ENCODE measurements at places on chromosomes 5 and 9.

- no peak for DNase-seq
These were observed 41.1 kb downstream of the NDUFS4 start for GRCh38 chr5:53601570-53601969.

- no peak for DNase-seq
These were observed 52.8 kb downstream of the PRRT1B start for GRCh38 chr9:131598121-131598520.

GRCh38 chr9:94961870-94962269 lies 235.4 kb downstream of the AOPEP start:
- no peak for DNase-seq

DNA sequence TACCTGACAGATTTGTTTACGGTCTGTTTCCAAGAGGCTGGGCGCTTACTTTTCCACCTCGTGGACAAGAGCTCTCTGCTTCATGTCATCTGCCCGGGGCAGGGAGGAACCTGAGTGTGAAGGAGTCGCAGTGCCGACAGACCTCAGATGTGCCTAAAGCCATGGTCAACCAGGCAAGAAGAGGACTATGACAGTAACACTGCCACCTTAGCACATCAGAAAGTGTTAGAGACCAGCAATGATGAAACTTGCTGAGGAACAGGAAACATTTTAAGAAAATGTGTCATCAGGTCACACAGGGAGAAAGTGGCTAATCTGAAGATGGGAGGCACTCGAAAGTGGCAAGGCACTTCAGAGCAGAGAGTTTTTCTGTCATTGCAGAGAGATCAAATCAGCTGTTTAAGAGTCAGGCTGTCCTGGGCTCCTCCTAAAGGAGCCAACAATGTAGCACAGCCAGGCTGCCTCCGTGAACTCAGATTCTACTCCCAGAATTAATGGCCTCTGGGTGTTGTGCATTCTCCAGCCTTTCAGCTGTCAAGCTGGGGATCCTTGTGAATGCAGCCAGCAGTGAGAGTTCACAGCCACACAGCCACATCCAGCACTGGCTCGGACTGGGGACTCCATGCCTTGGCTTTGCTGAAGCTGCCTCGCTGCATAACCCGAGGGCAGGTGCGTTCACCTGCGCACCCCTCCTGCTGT lies 94.6 kb downstream of the RAPGEF1 start:
- DNase-seq: no peak

GRCh38 chr5:68287976-68288706 lies 72.6 kb downstream of the PIK3R1 start:
- no peak for DNase-seq

DNA sequence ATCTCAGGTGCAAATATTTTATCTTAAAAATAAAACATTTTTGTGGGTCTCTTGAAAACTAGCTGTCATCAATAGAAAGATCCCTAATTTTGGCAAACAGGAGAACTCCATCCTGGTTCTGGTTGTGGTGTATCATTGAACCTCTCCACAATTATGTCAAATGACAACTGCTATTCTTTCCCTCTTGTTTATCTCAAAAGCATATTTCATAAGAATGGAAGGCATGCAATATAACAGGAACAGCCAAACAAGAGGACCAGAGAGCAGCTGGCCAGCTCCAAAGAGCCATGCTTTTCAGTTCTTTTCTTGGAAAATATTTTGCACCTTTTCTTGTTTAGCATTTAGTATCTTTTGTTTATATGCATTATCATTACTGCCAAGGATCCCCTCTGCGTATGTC lies 125.4 kb downstream of the ADAMTS6 start:
- DNase-seq: peak; percentile 3

DNA sequence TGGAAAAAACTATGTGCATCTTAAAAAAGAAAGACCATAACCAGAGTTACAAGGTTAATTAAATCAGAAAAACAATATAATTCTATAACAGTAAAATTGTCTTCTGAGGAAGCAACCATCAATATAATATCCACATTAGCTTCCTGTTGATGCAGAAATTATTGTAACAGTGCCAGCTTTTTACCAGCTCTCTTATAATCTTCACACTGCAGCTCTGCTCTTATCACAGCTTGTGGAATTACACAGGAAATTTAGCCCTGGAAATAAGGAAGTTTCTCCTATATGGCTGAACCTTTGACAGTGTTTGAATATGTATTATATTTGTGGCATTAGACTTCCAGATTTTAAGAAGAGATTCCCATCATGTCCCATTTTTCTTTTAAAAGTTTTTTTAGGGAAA lies 49.1 kb upstream of the TEK start:
- DNase-seq: no peak

- no peak for DNase-seq
These were observed 7.2 kb downstream of the KDM4C start for GRCh38 chr9:6764950-6765349.

GRCh38 chr5:43425983-43426382 lies 13.8 kb upstream of the CCL28 start:
- DNase-seq: peak; percentile 61

DNA sequence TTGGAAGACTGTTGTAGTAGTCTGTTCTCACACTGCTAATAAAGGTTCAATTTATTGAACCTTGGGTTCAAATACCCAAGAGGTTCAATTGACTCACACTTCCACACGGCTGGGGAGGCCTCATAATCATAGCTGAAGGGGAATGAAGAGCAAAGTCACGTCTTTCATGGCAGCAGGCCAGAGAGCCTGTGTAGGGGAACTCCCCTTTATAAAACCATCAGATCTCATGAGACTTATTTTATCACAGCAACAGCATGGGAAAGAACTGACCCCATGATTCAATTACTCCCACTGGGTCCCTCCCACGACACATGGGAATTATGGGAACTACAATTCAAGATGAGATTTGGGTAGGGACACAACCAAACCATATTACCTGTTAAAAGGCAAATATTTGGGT lies 268.2 kb downstream of the TMEM167A start:
- no peak for DNase-seq

Data from GM04503 (cell line).